ENCODE measurements at places on chromosomes 12 and 14. TPM values are rescaled to one million over a fixed set of nuclear protein-coding genes. Genes with fewer than 3 reads are reported as not detected.

KCNC2 gene
- total RNA-seq, result not detected

BDKRB1 gene
- total RNA-seq, result not detected

DNA sequence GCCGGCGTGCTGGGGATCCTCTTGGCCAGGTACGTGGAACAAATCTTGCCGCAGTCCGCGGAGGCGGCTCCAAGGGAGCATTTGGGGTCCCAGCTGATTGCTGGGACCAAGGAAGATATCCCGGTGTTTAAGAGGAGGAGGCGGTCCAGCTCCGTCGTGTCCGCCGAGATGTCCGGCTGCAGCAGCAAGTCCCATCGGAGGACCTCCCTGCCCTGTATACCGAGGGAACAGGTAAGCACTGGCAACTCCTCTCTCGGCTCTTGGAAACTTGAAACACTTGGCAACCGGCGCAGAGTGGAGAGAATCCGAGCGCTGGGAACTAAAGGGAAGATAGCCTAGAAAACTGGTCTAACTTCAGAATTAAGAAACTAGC is 1.7 kb downstream of the PDE3A start:
- DNase-seq, result no peak

- no peak for DNase-seq
These were observed 4.5 kb upstream of the CACNA2D4 start for GRCh38 chr12:1922985-1923384.

GRCh38 chr14:38038986-38039385 is 168.7 kb upstream of the SSTR1 start:
- DNase-seq, result no peak

Data from ascending aorta (tissue), 2 donors.